ENCODE measurements at places on chromosomes 5 and 9. TPM values are rescaled to one million over a fixed set of nuclear protein-coding genes. Genes with fewer than 3 reads are reported as not detected.

The HTR1A gene
- not detected for total RNA-seq

The PROB1 gene
- total RNA-seq = 30.6 TPM

The STX17 gene
- total RNA-seq = 42.3 TPM

The BTNL3 gene
- not detected for total RNA-seq

The PGM5 gene
- 94.5 TPM for total RNA-seq

The NR6A1 gene
- 1.0 TPM for total RNA-seq

The CMBL gene
- 42.9 TPM for total RNA-seq

The GTF3C4 gene
- total RNA-seq = 17.8 TPM

Measured in tongue (tissue), 3 donors.